ENCODE measurements at places on chromosomes 12 and 14.

GRCh38 chr14:56085471-56085870 lies 32.7 kb upstream of the PELI2 start:
- no peak for DNase-seq

DNA sequence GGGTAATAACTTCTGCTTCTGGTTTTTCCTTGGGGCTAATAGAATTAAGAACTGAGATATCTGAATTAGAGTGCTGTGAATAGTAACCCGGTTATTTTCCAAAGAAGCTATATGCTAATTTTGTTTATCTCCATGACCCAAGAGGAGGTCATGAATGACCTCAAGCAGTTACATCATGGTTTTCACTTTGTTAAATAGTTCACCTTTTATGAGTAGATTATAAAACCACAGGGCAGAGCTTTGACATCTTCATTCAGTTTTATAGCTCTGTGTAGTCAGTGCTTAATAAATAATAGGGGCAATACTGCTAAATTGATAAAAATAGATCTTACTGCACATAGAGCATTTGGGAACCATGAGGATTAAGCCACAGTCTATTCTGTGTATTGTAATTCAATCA lies 462.2 kb downstream of the LRIG3 start:
- no peak for DNase-seq

DNA sequence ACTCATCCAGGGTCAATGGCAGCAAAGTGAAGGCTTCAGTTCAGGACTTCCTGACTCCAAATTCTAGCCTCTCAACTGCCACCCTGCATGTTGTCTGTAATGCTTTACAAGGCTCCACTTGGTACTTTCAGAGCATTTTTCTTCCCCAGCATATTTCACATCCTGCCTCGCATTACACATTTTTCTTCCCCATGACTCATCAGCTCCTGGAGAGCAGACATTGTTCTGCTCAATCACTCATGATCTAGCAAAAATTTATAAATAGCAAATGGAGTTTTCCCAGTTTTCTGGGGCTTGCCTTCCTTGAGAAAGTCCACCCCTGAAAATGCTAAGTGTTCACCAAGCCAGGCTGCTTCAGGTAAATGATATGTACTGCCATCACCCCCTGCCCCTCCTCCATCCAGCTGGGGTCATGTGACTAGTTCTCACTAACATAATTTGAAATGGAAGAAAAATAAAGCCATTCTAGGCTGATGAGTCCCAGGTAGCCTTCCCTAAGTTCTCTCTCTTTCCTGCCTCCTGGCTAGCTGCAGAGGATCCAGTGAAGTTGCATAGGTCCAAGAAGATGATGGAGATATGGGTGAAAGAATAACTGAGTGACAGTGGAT lies 69.4 kb downstream of the ARMH4 start:
- DNase-seq: no peak

GRCh38 chr14:54730156-54730961 lies 163.4 kb downstream of the SAMD4A start:
- no peak for DNase-seq

- DNase-seq: peak; percentile 7
These were observed 127.9 kb upstream of the TMEM132D start for GRCh38 chr12:130031571-130032189.

DNA sequence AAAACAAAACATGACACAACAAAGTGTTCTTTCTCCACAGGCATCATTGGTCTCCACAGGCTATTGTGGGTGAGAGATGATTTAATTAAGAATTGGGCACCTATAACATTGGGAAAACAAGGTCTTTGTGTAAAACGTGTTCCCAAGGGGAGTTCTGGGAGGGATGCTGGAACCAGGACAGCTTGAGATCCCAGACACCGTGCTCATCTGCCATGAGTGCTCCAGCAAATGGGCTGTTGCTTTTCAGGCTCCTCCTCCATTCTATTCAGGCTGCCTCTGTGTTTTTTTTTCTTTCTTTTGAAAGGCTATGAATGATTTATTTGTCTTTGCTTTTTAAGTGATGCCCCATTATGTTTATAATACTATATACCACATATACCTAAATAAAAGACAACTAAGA lies 122.4 kb downstream of the DACT1 start:
- no peak for DNase-seq

DNA sequence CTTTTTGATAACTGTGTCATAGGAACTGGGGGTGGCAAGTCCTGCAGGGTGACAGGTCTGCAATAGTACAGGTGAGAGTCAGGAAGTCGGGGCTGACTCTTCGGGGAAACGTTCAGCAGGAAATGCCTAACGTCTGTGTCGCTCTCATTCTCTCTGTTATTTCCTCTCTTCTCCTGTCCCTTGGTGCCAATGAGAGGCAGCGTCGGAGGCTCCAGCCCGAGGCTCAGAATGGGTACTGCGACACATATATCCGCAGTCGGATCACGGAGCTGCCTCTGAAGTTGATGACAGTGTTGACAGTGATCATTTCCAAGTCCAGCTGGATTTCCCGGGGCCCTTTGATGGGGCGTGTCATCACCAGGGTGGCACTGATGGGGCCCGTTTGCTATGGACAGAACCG lies 2.7 kb upstream of the TC2N start:
- DNase-seq: no peak

Data from hypothalamus (tissue), 51 donors.